ENCODE measurements at places on chromosomes 1 and 21. TPM values are rescaled to one million over a fixed set of nuclear protein-coding genes. Genes with fewer than 3 reads are reported as not detected.

Gene LRRC38
- 0.50 TPM for total RNA-seq

Gene NBPF9
- 15.6 TPM for total RNA-seq

Gene CFAP107
- not detected for total RNA-seq

Gene SNX7
- 56.6 TPM for total RNA-seq

Gene OR14K1
- not detected for total RNA-seq

Gene CASZ1
- 0.19 TPM for total RNA-seq

Measured in aortic smooth muscle cell (primary cell).